ENCODE measurements at places on chromosomes 3 and 15. TPM values are rescaled to one million over a fixed set of nuclear protein-coding genes. Genes with fewer than 3 reads are reported as not detected.

The TICRR gene
- 2.0 TPM for total RNA-seq

The CHRFAM7A gene
- total RNA-seq: 9.0 TPM

The DAPK2 gene
- total RNA-seq: 4.0 TPM

The ST3GAL6 gene
- total RNA-seq: 24.2 TPM

The VPS8 gene
- total RNA-seq: 81.2 TPM

The TMEM212 gene
- 0.40 TPM for total RNA-seq

The CCNB2 gene
- 11.2 TPM for total RNA-seq

The CLRN1 gene
- total RNA-seq: not detected

The PRR23B gene
- total RNA-seq: not detected

The VWA5B2 gene
- total RNA-seq: 12.0 TPM

The SNX22 gene
- total RNA-seq: 10.5 TPM

The AHSG gene
- total RNA-seq: not detected

The RNU5B-1 gene
- not detected for total RNA-seq

The CFAP92 gene
- 1.1 TPM for total RNA-seq

The SCG5 gene
- 115 TPM for total RNA-seq

The PRSS50 gene
- total RNA-seq: 0.50 TPM

The SYNPR gene
- total RNA-seq: 9.9 TPM

The RTP3 gene
- total RNA-seq: not detected

The HCN4 gene
- 1.2 TPM for total RNA-seq

The CSPG4 gene
- total RNA-seq: 18.1 TPM

The EPHB3 gene
- total RNA-seq: 9.3 TPM

The CLSTN2 gene
- 44.5 TPM for total RNA-seq

The CHDH gene
- total RNA-seq: 4.9 TPM

The ASB14 gene
- 0.50 TPM for total RNA-seq

The XYLB gene
- total RNA-seq: 7.5 TPM

The ACTC1 gene
- total RNA-seq: 2.0 TPM

The MAGEL2 gene
- total RNA-seq: 4.6 TPM

The IQCH gene
- 6.1 TPM for total RNA-seq

The TJP1 gene
- total RNA-seq: 143 TPM

The TP63 gene
- 4.3 TPM for total RNA-seq

The SCAMP5 gene
- 28.4 TPM for total RNA-seq

The TMEM158 gene
- total RNA-seq: 4.8 TPM

The GPR15 gene
- not detected for total RNA-seq
